ENCODE measurements at places on chromosomes 1 and 21.

GRCh38 chr1:10953505-10954193 lies 58.8 kb upstream of the TARDBP start:
- DNase-seq = no peak

- no peak for DNase-seq
Measured at GRCh38 chr1:244952940-244953339, 88.6 kb upstream of the HNRNPU start.

DNA sequence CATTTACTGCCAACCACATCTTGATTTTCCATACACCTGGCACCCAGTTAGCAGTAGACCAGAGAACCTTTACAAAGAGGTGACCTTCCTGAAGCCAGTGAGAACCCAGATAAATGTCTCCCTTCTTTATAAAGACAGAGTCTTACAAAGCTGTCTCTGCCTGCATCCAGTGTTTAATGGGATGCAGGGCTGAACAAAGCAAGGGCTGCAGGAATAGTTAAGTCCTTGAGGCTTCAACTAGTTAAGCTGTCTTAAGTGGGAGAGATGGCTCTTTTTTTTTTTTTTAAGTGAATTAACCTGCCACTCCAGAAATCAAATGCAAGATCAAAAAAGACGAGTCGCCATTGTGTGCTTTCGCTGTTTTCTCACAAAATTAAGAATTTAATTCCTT lies 1.5 kb downstream of the AHCYL1 start:
- DNase-seq = no peak

DNA sequence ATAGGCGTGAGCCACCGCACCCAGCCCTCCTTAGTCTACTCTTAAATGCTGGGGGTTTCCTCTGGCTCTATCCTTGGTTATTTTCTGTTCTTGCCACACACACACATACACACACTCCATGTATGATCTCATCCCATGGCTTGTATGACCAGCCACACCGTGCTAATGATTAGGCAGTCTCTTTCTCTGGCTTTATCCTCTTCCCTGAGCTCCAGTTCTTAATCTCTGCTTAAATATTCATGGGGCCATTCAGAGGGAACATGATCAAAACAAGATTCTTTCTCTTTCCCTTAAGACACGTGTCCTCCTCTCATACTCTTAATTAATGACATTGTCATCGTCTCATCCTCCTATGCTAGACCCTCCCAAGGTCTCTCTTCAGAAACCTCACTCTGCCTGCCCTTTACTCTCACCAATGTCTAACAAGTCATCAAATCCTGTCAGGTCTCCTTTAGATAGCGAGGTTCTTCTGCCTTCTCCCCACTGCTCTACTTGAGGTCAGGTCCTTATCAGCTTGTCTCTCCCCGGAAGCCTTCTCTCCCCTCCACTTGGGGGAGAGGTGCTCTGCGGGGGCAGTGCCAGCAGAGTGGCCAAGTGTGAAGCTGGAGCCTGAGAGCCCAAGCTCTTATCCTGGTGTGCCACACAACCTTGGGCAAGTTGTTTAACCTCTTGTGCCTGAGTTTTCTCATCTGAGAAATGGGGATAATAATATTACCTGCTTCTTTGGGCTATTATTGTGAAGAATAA lies 83.0 kb upstream of the GNG12 start:
- DNase-seq = no peak

- DNase-seq = no peak
Measured at GRCh38 chr1:108152782-108153222, 47.3 kb downstream of the SLC25A24 start.

GRCh38 chr1:235101558-235102258 lies 26.9 kb downstream of the TOMM20 start:
- no peak for DNase-seq

GRCh38 chr1:109640285-109640865 lies 15.5 kb upstream of the GSTM4 start:
- DNase-seq = peak; percentile 100

DNA sequence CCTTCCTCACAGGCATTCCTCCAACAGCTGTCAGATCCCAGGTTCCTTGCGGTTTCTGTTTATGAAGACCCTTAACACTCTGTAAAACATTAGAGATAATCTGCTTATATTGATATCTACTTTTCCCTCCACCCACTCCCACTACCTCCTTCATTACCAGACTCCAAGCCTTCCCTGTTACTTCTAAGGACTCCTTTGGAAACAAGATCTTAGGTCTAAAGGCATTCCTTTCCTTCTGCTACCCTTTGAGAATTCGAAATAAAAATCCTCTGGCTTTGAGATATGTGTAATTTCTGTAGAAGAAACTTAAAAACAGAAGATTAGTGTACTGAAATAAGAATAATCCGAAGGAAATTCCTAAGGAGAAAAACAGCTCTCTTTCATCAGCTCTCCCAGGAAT lies 23.7 kb upstream of the LYPLAL1 start:
- DNase-seq = no peak

DNA sequence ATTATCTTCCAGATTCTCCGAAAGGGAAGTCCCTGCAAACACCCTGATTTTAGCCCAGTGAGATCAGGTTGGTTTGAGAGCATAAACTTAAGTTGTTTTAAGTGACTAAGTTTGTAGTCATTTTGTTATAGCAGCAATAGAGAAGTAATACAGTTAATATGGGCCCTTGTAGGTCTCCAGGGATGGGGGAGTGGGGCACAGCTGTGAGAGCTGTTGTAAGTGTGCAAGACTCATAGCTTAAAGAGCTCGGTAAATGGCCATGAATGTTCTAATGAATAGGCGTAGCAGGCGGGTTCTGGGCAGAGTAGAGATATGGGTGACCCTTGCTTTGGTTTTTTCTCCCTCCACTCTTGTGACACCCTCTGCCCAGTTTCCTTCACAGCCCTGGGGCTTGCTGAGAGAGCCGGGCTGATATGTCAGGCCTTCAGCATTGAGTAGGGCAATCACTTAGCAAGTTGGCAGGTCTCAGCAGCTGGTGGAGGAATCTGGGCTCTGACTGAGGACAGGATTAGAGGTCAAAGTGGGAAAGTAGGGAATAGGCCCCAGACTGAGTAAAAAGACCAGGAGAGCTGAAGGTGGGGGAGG lies 16.0 kb upstream of the ID3 start:
- DNase-seq = no peak

GRCh38 chr21:42193721-42194120 lies 25.2 kb upstream of the ABCG1 start:
- no peak for DNase-seq

GRCh38 chr1:34982820-34983376 lies 2.2 kb downstream of the TMEM35B start:
- DNase-seq = no peak

GRCh38 chr1:44724296-44724954 lies 6.5 kb downstream of the RNU5D-1 start:
- no peak for DNase-seq

DNA sequence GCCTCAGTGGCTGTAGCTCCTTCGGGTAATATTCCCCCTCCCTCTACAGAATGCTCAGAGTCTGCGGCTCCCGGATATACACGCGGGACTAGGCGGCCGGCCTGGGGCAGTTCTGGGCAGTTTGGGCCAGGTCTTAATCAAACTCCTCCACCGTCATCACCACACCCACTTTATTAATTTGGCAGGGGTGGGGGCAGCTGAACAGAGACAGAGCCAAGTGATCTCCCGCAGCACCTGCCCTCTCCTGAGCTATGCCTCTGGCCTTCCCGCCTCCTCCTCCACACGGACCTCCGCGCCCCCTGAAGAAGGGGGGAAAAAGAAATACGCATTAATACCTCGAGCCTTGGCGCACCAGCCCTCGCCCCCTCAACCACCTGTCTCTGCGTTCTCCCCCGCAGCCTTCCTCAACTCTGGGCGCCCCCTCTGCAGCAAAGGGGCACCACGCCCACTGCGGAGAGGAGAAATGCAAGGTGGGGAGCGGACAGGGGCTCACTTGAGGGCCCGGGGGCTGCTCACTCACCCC lies 42.6 kb downstream of the CD34 start:
- peak; percentile 58 for DNase-seq

DNA sequence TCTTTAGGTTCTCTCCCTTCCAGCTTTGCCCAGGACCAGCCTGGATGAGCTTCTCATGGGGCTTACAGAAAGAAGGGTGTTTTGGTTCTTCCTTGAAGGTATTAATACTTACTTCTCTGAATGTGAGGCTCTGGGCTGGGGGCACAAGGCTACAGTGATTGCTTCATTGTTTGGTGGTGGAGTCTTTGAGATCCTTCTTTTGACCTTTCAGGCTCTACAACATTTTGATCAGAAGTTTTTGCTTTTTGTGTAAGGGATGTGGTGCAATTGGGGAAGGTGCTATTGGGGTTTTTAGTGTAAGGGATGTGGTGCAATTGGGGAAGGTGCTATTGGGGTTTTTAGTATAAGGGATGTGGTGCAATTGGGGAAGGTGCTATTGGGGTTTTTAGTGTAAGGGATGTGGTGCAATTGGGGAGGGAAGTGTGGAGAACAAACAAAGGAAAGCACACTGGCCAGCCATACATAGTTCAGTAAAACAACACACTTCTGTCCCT lies 103.6 kb upstream of the IVNS1ABP start:
- no peak for DNase-seq

DNA sequence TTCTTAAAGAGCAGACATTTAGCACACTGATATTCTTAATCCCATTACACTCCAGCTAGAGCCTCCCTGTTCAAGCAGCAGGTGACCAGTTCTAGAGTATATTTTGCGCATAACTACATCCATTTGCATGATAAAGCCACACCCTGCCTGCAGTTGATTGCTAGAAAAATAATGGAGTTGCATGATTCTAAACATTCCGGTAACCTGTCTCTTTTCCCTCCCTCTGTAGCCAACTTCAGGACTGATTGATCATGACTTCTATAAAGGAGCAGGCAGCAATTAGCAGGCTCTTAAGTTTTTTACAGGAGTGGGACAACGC lies 14.9 kb downstream of the ARMH1 start:
- no peak for DNase-seq

GRCh38 chr1:94602316-94602715 lies 60.8 kb upstream of the F3 start:
- no peak for DNase-seq

DNA sequence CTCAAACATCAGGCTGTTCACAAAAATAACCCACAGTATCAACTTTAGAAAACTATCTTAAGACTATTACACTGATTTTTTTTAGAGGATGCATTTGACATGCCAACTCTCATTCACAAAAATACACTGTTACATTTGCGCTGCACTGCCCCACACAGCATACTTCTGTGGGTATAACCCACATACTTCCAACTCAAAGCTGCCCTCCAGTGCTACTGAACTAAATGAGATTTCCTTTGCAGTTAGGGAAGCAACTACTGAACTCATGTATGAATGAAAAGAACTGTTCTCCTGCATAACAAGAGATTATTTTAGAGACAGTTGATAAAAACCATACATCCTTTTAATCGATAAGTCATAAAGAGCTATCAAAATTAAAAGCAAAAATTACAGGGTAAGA lies 25.8 kb upstream of the GADD45A start:
- DNase-seq = no peak

GRCh38 chr21:36913247-36914169 lies 53.0 kb downstream of the HLCS start:
- DNase-seq = no peak

DNA sequence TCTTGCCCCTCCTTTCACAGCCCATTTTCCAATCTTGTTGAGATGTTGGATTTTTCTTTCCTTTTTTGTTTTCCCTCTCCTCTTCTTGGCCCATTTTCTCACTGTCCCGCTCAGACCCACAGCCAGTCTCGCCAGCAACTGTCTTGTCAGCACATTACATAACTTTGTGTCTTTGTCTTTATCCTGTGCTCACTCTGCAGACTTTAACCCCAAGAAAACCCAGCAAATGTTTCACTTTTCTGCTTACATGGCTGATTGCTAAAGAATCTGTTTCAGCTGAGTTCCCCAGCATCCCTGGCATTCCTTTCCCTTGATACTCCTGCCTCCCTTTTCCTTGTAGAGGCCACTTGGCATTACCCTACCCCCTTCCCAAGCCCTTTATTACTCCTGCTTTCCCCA lies 74.6 kb downstream of the ZNF648 start:
- DNase-seq = no peak

DNA sequence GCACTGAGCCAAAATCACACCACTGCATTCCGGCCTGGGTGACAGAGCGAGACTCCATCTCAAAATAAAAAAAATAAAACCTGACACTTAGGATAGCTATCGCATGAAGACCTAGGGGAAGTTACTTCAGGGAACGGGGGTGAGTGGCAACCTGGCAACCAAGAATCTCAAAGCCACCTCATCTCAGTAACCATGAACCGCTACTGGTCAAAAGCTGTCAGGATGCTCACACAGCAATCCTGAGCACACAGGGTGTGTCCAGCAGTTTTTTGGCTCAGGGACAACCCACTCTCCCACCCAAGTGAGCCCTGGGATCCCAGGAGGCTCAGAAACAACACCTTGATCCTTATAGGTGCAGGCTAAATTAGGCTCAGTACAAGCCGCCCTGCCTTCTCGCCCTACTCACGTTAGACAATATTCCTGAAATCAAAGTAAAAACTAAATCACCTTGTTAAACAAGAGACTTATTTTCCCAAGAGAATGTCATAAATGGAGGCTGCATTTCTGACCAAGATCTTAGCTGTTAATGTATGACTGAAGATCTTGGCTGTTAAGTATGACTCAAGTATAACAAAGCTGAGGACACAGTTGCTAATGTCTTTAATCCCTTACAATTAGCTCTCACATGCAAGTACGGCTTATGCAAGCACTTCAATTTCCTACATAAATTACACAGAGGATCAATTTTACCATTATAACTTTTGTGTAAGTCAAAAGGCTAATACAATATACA lies 48.3 kb upstream of the NADK start:
- DNase-seq = no peak

DNA sequence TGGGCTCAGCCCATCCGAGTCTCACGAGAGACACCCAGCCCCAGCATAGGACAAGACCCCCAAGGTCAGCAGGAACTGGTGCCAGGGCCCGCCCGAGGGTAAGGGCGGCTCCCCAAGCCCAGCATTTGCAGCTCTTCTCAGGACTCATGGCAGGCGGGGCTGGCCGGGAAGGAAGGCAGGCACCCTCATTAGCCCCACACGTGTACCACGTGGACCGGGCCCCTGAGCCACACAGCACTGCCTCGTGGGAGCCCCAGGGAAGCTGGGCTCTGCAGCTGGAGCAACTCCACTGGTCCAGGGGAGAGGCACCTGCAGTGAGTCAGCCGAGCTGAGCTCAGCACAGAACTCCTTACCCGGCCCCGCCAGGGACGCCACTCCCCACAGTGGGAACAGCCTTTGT lies 97.7 kb upstream of the IFFO2 start:
- DNase-seq = no peak

- no peak for DNase-seq
Measured at GRCh38 chr1:11316701-11317100, 43.7 kb downstream of the UBIAD1 start.
